Vein endothelial cell (primary cell): ENCODE measurements at places on chromosomes 1 and 21. TPM values are rescaled to one million over a fixed set of nuclear protein-coding genes. Genes with fewer than 3 reads are reported as not detected.

The LRRC7 gene
- 0.48 and 0.65 TPM in 2 replicates for total RNA-seq

The OR2L8 gene
- not detected in 2 replicates for total RNA-seq

The EEIG2 gene
- 3.6 and 6.9 TPM in 2 replicates for total RNA-seq

The REN gene
- 0.10 and 0.33 TPM in 2 replicates for total RNA-seq
